ENCODE measurements at places on chromosomes 3 and 15.

GRCh38 chr3:112303764-112304325 is 9.8 kb upstream of the SLC9C1 start:
- DNase-seq: no peak

- no peak for DNase-seq
These were observed 221.9 kb upstream of the LYSMD4 start for GRCh38 chr15:99955181-99955525.

- no peak for DNase-seq
These were observed 12.1 kb downstream of the PLXND1 start for GRCh38 chr3:129594409-129594808.

DNA sequence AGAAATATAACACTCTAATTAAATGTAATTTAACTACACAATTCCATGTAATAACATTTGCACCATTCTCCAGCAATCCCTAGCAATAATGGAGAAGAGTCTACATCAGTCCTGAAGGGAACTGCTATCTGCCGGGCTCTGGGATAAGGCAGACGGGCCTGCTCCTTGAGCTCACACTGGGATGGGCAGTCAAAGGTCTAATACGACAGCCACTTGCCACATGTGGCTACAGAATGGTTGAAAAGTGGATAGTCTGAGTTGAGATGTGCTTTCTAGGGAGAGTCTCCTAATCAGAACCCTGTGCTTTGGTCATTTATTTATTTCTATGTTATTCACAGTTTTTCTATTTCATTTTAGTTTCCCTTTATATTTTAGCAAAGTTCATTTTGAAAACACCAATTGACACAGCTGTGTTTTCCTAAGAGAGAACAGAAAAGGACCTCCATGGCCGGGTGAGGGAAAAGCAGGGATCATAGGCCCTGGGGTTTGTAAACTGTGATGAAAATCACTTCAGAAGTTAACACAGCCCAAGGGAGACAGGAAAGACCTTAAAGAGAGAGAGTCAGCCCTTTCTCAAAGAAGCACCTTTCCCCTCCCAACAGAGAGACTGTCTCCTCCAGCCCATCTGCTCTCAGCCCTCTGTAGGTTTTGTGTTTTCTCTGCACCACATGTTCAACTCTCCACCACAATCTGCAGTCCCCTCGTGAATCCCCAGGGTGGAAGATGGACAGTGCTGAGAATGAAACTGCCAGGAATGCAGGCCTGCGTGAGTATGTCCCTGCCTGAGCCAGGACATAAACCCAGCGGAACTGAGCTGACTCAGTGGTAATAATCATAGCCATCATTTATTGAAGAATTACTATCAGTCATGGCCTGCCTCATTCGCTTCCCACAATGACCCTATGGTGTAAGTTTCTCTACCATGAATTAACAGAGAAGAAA is 11.6 kb downstream of the FSIP1 start:
- DNase-seq: no peak

DNA sequence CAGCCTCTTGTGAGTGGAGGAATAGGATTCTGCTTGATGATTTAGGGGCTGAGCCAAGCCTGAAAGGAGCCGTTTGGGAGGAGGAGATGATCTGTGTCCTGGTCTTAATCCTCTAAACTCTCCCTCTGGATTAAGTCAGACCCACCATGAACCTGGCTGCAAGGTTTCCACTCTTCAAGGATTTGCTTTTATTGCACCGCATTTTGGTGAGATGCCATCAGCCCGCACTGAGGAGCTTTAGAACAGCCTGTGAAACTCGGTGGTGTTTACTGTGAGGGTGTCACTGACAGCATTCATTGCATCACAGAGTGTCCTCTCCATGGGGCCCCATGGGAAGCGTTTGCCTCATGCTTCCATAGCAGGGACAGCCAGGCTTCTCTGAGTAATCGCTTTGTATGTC is 59.2 kb downstream of the EPHB1 start:
- no peak for DNase-seq

- no peak for DNase-seq
These were observed 22.8 kb upstream of the PPP4R2 start for GRCh38 chr3:72973786-72974185.

- DNase-seq: no peak
These were observed 5.2 kb downstream of the NIT2 start for GRCh38 chr3:100339786-100340185.

GRCh38 chr15:37820380-37821128 is 113.9 kb upstream of the TMCO5A start:
- DNase-seq: no peak

DNA sequence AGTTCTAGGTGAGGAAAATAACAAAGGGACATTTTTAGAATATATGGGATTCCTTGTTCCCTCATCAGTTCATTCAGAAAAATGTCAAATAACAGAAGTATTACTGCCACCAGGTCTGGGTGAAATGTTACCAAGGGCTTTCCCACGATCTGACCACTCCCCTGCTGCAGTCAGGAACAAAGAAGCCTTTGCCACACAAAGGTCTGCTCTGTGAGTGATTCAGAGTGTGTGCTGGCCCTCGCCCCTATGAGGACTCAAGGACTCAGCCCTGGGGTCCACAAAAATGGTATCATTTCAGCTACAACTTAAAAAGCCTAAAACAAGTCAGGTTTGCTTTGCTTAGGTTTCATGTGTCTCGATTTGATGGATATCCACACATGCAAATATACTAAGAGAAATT is 5.0 kb downstream of the MKRN3 start:
- DNase-seq: no peak

GRCh38 chr15:89818287-89818686 is 3.6 kb upstream of the ANPEP start:
- DNase-seq: no peak

DNA sequence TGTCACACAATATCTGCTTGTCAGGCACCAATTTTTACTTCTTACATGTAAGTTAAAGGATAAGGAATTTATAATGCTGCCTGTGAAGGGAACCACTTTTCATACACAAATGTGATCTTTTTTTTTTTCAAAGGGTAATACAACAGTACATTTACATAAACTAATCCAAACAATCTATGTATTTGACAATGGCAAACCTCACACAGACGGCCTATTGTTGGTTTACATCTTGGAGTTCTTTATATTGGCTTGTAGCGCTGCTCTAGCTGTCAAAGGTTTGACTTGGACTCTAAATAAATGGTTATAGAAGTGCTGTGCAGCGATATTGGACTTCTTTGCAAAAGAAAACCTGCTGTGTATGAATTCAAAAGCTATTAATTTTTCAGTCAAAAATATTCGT is 598.0 kb downstream of the FOXP1 start:
- DNase-seq: no peak

GRCh38 chr3:118108201-118108600 is 926.4 kb downstream of the IGSF11 start:
- DNase-seq: no peak

GRCh38 chr15:48913141-48913540 is 35.2 kb downstream of the EID1 start:
- DNase-seq: no peak

- DNase-seq: no peak
These were observed 206.7 kb upstream of the TBC1D5 start for GRCh38 chr3:17949101-17949500.

Measured in activated T-cell treated with anti-CD3 and anti-CD28 coated beads, Interleukin-2, amount 50 U/mL, for 48 hours (primary cell).